ENCODE measurements at places on chromosomes 3 and 15.
A peak's percentile ranks its signal among the peaks of the same experiment; 100 is the strongest.

DNA sequence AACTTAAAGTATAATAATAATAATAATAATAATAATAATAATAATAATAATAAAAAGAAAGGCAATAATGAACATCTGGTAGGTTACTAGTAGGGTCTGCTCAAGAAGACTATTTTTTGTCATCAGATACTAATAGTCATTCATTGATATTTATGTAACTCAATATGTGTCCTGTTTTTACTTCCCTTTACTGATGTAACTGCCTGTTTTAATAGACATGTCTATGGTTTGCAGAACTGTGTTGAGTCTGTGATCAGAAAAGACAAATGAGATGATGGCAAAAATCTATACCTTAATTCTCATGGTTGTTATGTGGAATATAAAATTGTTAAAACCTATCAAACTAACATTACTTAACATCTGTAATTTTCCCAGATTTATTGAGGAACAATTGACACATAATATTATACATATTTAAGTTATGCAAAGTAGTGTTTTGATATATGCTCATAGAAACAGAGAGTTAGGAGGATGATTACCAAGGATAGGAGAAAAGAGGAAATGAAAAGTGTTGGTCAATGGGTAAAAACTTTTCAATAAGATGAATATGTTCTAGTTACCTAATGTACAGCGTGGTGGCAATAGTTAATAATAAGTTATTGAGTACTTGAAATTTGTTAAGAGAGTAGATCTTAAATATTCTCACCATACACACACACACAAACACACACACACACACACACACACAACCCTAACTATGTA is 699.4 kb downstream of the ZPLD1 start:
- DNase-seq, result no peak

- no peak for DNase-seq
Observed at GRCh38 chr3:178200316-178200715, 335.9 kb upstream of the KCNMB2 start.

GRCh38 chr3:115819785-115820384 is 196.6 kb downstream of the GAP43 start:
- DNase-seq, result peak; percentile 93

- no peak for DNase-seq
Observed at GRCh38 chr3:32973982-32974381, 22.5 kb downstream of the CCR4 start.

DNA sequence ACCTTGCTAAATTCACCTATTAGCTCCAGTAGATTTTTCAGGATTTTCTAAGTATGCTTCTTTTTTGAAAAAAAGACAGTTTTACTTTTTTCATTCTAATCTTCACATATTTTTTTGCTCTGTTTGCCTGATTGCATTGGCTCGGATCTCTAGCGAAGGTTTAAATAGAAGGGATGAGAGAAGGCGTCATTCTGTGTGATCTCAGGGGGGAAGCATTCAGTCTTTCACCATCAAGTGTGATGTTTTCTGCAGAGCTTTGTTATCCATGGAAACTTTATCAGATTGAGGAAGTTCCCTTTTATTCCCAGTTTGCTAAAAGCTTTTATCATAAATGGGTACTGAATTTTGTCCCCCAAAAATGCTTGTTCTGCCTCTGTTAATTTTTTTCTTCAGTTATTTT is 120.3 kb downstream of the LRRK1 start:
- no peak for DNase-seq

DNA sequence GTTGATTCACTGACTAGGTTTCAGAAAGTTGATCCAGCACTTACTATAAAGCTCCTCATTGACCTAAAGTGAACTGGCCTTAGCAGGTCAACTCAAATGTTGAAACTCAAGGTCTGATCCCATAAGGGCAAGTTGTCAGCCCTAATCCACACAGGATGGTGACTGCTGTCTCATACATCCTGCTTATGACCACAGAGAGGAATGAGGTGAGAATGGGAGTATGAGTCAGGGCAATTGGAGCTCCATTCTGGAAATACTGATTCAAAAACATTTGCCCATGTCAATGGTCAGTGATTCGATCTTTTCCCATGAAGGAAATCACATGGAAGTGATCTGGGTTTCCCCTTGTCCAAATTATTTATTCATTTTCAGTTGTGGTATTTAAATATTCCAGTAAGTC is 78.7 kb downstream of the ZNF385D start:
- no peak for DNase-seq

- DNase-seq, result peak; percentile 71
Observed at GRCh38 chr15:73305331-73306211, 63.2 kb downstream of the HCN4 start.

GRCh38 chr3:105399062-105399461 is 32.4 kb downstream of the ALCAM start:
- DNase-seq, result no peak

GRCh38 chr3:40895109-40895508 is 304.2 kb upstream of the CTNNB1 start:
- DNase-seq, result no peak

DNA sequence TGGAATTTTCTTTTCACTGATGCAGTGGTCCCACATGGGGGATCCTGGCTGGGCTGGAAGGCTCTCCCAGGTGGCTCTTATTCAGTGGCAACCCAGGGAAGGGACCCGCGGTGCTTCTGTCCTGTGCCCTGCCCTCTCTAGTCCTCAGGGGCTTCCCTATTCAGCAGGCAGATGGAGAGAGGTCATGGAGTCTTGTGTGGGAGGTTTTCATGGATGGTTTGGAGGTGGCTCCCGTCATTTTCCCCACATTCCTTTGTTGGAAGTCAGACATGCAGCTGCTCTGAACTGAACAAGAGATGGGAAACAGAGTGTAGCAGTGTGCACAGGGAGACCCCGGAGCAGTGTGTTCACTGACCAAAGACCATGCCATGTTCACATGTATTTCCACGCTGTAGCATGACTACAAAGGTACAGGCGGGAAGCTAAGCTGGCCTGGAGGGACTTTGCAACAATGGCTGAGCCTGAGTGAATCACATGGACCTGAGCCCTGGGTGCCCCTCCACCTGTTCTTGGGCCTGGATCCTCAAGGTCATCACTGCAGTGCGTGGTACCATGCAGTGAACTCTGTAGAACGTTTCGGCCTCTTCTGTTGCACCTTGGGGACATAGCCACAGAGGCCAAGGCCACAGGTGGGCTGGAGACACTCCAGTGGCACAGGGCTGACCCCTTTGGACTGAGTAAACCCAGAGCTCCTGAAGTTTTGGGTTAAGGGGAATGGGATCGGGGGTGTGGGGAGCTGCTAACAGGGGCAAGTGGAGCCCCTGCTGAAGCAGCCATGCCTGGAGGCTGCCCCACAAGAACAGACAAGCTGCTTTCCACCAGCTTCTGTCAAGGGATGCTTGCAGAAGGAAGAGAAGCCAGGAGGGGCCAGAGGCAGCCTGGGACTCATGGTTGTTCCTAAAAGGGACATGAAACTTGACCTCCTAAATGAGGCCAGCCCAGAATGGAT is 123.0 kb downstream of the ASB7 start:
- no peak for DNase-seq

- DNase-seq, result no peak
Observed at GRCh38 chr15:83955806-83956265, 279.7 kb upstream of the GOLGA6L4 start.

DNA sequence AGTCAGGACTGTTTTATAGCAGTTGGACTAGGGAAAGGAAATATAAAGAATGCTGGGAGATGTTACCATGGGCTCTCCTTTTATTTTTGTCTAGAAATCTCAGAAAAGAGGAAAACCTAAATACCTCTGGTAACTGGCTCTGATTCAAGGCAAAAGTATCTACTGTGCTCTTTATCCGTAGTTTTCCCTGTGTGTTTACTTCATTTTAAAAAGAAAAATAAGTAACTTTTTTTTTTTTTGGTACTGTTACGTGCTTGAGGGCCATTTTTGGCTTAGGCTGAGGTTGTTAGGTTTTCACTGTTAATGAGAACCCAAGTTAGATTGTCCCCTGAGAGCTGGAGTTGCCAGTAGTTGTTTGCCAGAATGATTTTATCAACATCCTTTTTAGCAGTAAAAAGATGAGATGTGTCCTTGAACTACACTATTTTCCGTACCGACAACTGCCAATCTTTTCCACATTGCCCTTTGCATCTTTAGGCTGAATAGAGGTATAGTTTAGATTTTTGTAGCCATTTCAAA is 35.8 kb downstream of the IQGAP1 start:
- DNase-seq, result no peak

- DNase-seq, result no peak
Observed at GRCh38 chr3:127729556-127730056, 56.9 kb downstream of the ABTB1 start.

DNA sequence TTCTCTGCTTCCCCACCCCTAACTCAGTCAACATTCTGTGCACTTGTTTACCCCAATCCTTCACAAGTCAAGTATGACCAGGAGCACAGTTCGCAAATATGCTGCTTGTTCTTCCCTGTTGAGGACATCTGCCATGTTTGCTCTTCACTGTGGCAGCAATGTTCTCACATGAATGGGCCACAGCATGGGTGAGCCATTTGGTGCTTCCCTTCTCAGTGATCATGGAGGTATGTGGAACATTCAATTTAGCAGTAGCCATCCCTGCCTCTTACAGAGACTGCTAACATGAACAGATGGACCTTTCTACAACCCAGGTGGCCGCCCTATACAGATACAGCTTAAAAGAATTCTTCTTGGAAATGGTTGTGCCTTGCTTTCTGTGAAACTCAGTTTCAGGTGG is 660.1 kb upstream of the SGO1 start:
- no peak for DNase-seq

- DNase-seq, result no peak
Observed at GRCh38 chr3:14283092-14283812, 104.6 kb downstream of the LSM3 start.

- DNase-seq, result no peak
Observed at GRCh38 chr3:126984391-126985131, 1.6 kb downstream of the PLXNA1 start.

DNA sequence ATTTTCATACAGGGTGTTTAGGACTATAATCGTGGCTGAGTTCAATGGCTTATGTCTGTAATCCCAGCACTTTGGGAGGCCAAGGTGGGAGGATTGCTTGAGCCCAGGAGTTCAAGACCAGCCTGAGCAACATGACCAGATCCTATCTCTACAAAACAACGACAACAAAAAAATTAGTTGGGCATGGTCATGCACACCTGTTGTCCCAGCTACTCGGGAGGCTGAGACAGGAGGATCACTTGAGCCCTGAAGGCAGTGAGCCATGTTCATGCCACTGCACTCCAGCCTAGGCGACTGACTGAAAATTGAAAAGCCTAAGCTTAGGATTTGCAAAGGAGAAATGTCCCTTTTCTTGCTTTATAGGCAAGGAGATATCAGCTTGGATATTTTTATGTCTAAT is 1.5 kb downstream of the BRK1 start:
- no peak for DNase-seq

GRCh38 chr3:190239325-190239724 is 82.9 kb downstream of the CLDN1 start:
- DNase-seq, result no peak

DNA sequence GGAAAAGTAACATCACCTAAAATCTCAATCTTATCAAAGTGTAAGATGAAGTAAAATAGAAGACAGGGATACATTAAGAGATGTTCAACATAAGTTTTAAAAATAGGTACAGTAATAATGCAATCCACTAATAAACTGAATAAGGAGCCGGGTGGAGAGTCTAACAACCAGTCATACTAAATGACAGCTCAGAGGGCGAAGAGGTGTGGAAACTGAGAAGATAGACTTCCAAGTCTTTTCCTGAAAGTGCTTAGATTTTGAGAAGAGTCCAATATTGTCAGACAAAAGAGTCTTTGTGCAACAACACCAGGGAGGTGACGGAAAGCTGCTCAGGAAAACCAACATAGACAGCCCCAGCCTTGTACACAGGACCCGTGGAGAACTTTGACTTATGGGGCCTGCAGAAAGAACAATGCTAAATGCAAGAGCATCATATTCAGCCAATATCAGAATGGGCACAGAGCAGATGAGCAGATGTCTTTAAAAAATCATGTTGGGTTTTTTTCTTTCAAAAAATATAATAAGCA is 66.4 kb downstream of the MECOM start:
- no peak for DNase-seq

- DNase-seq, result no peak
Observed at GRCh38 chr3:105837143-105837740, 31.6 kb downstream of the CBLB start.

- no peak for DNase-seq
Observed at GRCh38 chr15:54687628-54688027, 509.1 kb downstream of the RSL24D1 start.

- DNase-seq, result no peak
Observed at GRCh38 chr15:70754862-70755261, 8.5 kb downstream of the UACA start.

DNA sequence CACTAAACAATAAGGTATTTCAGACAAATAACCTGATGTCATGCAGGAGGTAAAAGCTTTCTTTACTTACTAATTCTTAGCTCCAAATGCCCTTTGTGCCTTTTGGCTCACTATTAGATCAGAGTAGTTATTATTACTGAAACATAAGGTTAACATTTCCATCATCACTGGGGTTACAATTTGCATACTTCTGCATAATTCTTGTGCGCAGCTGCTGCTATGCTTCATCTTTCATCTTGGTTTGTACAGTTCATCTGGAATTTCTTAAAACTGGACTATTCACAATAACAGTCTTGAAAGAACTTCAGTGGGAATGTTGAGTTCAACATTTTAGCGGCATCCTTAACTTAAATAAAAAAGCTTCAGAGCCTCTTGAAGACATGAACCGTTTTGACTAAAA is 383.2 kb upstream of the ADAMTS9 start:
- no peak for DNase-seq

DNA sequence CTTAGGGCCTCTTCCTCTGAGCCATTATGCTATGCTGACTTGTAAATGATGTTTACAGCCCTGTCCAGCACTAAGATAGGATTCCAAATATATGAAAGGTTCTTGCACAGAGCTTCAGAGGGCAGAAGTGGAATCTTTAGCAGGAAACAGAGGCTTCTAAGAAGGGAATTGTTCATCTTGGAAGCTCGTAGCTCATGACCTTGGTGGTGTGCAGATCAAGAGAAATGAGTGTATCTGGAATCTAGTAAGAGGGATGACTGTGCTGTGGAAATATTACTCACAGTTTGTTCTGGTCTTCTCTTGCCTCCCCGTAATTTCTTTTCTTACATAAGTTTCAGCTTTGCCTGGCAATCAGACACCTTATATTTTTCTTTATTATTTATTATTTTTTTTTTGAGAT is 175.8 kb downstream of the SPATA16 start:
- no peak for DNase-seq

Measured in A673 (cell line).